ENCODE measurements at places on chromosomes 5 and 9. TPM values are rescaled to one million over a fixed set of nuclear protein-coding genes. Genes with fewer than 3 reads are reported as not detected.

DNA sequence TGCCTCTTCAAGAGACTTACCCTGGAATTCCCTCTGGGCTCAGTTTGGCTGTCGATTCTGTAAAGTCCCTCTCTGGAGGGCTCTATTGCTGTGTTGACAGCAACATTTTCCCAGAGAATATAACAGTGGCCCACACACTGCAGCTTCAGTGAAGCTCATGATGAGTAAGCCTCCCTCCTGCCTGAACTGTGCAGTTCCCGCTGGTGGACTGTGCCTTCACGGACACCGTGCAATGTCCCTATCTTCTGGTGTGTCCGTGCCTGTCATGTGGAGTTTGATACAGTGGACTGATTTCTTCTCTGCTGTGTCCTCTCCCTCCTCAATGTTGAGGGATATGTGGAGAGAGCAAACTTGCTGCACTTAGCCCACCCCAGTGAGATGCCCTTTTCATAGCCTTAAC lies 109.0 kb downstream of the NTRK2 start:
- H3K4me3 ChIP-seq: no peak overlapping the region
- H3K27me3 ChIP-seq: no peaks in the 10 kb centered on the region
- H3K36me3 ChIP-seq: no peaks in the 10 kb centered on the region
- H3K4me1 ChIP-seq: no peaks in the 10 kb centered on the region

DNA sequence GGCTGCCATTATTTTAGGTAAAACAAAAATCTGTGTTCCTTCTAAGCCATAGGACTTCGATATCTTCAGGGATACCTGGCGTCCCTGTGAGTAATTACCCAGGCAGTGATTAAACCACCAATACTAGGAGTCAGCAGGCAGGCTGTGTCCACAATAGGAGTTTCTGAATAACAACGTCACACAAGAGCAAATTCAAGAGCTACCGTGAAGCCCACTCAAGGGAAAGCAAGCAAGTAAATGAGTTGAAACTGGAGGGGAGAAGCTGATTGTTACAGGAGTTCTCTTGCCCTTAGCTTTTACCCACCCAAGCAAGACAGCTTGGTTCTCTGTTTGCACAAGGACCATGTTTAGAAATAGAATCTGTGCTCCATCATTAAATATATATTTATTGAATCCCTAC lies 50.8 kb downstream of the SEMA5A start:
- H3K27me3 ChIP-seq: no peaks in the 10 kb centered on the region
- no peak overlapping the region for H3K4me3 ChIP-seq
- DNase-seq: no peak
- no peak overlapping the region for H3K27ac ChIP-seq
- H3K36me3 ChIP-seq: no peaks in the 10 kb centered on the region

GRCh38 chr9:37036776-37037502 lies 2.9 kb upstream of the PAX5 start:
- peak overlapping the region; percentile 71 for H3K4me3 ChIP-seq
- H3K27me3 ChIP-seq: peaks cover 100% of the 10 kb centered on the region
- H3K4me1 ChIP-seq: peaks cover 15% of the 10 kb centered on the region
- no peak overlapping the region for H3K27ac ChIP-seq
- H3K36me3 ChIP-seq: no peaks in the 10 kb centered on the region
- peak; percentile 89 for DNase-seq

GRCh38 chr9:129567842-129568559 lies 52.9 kb downstream of the C9orf50 start:
- peaks cover 32% of the 10 kb centered on the region for H3K4me1 ChIP-seq
- peak overlapping the region; percentile 53 for H3K27ac ChIP-seq
- no peaks in the 10 kb centered on the region for H3K36me3 ChIP-seq
- peak overlapping the region; percentile 68 for H3K4me3 ChIP-seq
- H3K27me3 ChIP-seq: no peaks in the 10 kb centered on the region
- peak; percentile 95 for DNase-seq

Gene IFT74
- 19.2 TPM for total RNA-seq

Gene SLC36A3
- not detected for total RNA-seq

- no peaks in the 10 kb centered on the region for H3K4me1 ChIP-seq
- peak; percentile 48 for DNase-seq
- H3K27ac ChIP-seq: no peak overlapping the region
- H3K36me3 ChIP-seq: no peaks in the 10 kb centered on the region
- no peak overlapping the region for H3K4me3 ChIP-seq
Measured at GRCh38 chr5:31886206-31886605, 247.3 kb downstream of the PDZD2 start.

GRCh38 chr9:75289332-75289731 lies 201.0 kb downstream of the OSTF1 start:
- H3K27ac ChIP-seq: no peak overlapping the region
- no peak for DNase-seq
- H3K36me3 ChIP-seq: no peaks in the 10 kb centered on the region

Gene ABLIM3
- 7.4 TPM for total RNA-seq

DNA sequence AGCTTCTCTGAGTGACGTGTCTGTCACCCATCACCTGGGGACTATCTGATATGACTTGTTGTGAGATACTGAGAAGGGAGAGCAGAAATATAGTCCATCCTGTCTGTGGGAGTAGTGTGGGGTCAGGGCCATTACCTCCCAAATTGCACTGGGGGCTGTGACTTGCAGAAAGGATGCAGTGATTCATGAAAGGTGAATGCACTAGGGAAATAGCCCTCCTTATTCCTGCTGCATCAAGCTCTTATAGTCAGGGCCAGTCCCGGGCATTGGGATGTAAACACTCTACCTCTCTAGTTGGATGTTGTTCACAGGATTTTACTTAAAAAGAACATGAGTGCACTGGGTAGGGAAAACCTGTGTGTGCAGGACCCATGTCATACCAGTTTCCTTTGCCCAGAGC lies 124.8 kb downstream of the STK32A start:
- DNase-seq: no peak
- H3K27ac ChIP-seq: no peak overlapping the region
- H3K27me3 ChIP-seq: no peaks in the 10 kb centered on the region
- no peak overlapping the region for H3K4me3 ChIP-seq

Gene DOCK8
- under 0.01 TPM for total RNA-seq

Gene GABBR2
- total RNA-seq: 0.88 TPM

DNA sequence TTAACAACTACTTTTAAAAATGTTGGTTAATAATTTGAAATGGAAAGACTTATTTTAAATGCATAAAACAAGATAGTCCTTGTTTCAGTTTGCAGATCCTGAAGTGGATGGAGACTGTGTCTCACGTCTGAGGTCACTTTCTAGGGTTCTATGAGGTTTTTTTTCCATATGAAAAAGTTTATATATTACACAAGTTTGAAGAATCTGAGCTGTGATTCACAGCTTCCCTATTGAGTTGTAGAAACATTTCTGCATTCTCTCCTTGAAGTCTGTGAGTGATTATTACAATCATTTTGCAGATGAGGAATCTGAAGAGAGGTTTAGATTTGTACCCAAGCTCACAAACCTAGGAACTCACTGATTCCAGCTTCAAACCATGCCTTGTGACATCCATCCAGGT lies 442.5 kb upstream of the KLF4 start:
- H3K4me1 ChIP-seq: peaks cover 22% of the 10 kb centered on the region
- no peaks in the 10 kb centered on the region for H3K36me3 ChIP-seq
- H3K27ac ChIP-seq: peak overlapping the region; percentile 0
- H3K27me3 ChIP-seq: no peaks in the 10 kb centered on the region
- peak; percentile 73 for DNase-seq
- no peak overlapping the region for H3K4me3 ChIP-seq

DNA sequence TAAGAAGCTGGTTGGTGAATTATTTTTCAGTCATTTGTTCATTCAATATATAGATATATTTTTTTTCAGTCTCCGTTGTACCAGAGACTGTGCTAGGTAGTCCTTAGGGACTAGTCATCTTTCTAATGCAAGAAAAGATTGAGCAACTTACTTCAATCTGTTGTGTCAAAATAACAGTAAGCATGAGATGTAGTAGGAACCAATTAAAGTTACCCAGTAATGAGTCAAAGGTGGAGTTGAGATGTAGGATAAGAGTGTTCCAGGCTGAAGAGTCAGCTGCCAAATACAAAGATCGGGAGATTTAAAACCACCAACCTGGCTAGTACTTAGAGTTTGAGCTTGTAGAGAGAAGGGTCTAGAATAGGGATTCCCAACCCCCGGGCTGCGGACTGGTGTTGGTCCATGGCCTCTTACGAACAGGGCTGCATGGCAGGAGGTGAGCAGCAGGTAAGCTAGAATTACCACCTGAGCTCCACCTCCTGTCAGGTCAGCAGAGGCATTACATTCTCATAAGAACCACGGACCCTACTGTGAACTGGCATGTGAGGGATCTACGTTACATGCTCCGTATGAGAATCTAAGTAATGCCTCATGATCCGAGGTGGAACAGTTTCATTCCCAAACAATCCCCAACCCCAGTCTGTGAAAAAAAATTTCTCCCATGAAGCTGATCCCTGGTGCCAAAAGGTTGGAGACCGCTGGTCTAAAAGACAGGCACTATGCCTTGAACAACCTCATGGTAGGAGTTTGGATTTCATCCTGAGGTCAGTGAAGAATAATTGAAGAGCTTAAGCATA lies 1241.5 kb upstream of the WWC1 start:
- no peaks in the 10 kb centered on the region for H3K27me3 ChIP-seq
- H3K36me3 ChIP-seq: no peaks in the 10 kb centered on the region
- no peak for DNase-seq
- no peak overlapping the region for H3K27ac ChIP-seq

DNA sequence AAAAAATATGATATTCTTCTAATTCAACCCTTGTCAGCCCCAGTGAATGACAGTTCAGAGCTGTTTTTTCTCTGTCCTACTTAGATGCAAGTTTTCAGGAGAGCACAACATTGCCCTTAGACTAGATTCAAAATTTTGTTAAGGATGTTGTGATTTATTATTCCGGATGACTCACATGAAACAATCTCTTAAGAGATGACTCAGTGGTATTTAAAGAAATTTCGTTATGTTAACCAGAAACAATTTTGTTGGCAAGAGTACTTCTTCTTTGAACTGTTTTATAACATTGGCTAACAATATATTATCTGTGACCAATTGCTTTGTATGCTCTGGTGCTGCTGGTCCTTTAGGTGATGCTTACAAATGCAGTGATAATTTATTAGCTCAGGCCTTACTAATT lies 132.0 kb downstream of the IZUMO3 start:
- H3K4me1 ChIP-seq: no peaks in the 10 kb centered on the region
- H3K4me3 ChIP-seq: no peak overlapping the region
- no peak for DNase-seq
- H3K27ac ChIP-seq: no peak overlapping the region
- no peaks in the 10 kb centered on the region for H3K27me3 ChIP-seq

- H3K36me3 ChIP-seq: no peaks in the 10 kb centered on the region
- H3K27ac ChIP-seq: no peak overlapping the region
- no peaks in the 10 kb centered on the region for H3K4me1 ChIP-seq
- no peak for DNase-seq
- H3K27me3 ChIP-seq: no peaks in the 10 kb centered on the region
Measured at GRCh38 chr5:91140657-91141056, 242.5 kb downstream of the ARRDC3 start.

- no peak overlapping the region for H3K4me3 ChIP-seq
- peaks cover 69% of the 10 kb centered on the region for H3K4me1 ChIP-seq
- no peaks in the 10 kb centered on the region for H3K36me3 ChIP-seq
- H3K27me3 ChIP-seq: no peaks in the 10 kb centered on the region
Measured at GRCh38 chr9:115209601-115210306, 91.8 kb upstream of the TNC start.

GRCh38 chr5:177607452-177608192 lies 7.7 kb downstream of the B4GALT7 start:
- no peak overlapping the region for H3K27ac ChIP-seq
- peaks cover 6% of the 10 kb centered on the region for H3K36me3 ChIP-seq
- no peaks in the 10 kb centered on the region for H3K27me3 ChIP-seq
- no peaks in the 10 kb centered on the region for H3K4me1 ChIP-seq

GRCh38 chr9:96232539-96233241 lies 69.3 kb downstream of the HSD17B3 start:
- H3K27ac ChIP-seq: no peak overlapping the region
- peaks cover 9% of the 10 kb centered on the region for H3K27me3 ChIP-seq
- H3K36me3 ChIP-seq: no peaks in the 10 kb centered on the region
- H3K4me3 ChIP-seq: peak overlapping the region; percentile 24
- H3K4me1 ChIP-seq: peaks cover 7% of the 10 kb centered on the region
- peak; percentile 91 for DNase-seq

DNA sequence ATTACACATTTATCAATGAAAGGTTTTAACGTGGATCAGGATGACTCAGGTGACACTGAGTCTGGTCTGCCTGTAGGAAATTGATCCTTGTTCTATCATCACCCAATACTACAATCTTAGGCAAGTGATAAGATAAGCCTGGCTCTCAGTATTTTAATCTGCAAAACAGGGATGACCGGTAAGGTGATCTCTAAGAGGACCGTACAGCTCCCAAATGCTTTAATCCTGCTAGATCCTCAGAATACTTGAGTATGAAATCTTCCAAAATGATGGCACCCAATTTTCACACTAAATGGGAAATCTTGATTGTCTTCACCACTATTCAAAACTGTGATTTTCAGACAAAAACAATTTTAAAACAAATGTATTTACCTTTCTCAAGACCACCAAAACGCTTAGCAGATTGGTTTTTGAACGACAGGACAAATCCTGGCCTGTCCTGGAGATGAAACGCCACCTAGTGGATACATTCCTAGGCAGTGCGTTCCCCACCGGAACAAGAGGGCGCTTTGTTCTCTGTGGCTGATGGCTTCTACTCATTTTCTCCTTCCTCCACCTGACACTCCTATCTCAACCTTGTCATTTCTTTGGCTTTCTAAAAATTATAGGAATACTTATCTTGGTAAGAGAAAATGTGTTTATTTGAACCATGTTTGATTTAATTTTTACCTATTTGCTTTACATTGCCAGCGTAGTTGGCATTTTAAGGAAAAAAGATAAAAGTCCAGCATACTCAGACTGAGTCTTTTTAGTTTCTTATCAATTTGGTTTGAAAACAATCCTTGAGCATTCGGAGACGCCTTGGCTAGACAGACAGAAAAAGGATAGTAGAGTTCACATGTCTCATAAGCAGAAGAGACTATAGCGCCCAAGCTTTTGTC lies 41.2 kb upstream of the VCAN start:
- H3K4me1 ChIP-seq: peaks cover 14% of the 10 kb centered on the region
- no peaks in the 10 kb centered on the region for H3K36me3 ChIP-seq
- no peak overlapping the region for H3K4me3 ChIP-seq
- H3K27me3 ChIP-seq: no peaks in the 10 kb centered on the region

DNA sequence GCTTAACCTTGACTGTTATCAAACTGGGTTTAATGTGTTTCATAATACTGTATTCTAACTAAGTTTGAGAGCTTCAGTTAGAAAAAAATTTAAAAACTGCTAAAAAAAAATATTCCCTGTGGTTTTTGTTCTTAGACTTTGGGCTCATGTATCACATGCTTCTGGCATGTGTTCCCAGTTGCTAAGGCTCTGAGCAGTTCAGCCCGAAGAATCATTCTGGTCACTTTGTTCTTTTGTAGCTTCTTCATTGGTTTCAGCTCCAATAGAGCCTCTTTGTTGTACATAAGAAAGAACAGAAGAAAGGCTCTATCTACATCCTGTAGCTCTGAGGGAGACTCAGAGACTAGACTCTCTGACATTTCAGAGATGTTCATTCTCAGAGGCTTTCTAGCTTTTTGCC lies 25.6 kb downstream of the KCNN2 start:
- H3K4me1 ChIP-seq: no peaks in the 10 kb centered on the region
- no peaks in the 10 kb centered on the region for H3K36me3 ChIP-seq
- no peak overlapping the region for H3K4me3 ChIP-seq
- no peak for DNase-seq
- no peaks in the 10 kb centered on the region for H3K27me3 ChIP-seq
- H3K27ac ChIP-seq: no peak overlapping the region

Gene FOXD4L3
- under 0.01 TPM for total RNA-seq
